ENCODE measurements at places on chromosomes 12 and 14.

DNA sequence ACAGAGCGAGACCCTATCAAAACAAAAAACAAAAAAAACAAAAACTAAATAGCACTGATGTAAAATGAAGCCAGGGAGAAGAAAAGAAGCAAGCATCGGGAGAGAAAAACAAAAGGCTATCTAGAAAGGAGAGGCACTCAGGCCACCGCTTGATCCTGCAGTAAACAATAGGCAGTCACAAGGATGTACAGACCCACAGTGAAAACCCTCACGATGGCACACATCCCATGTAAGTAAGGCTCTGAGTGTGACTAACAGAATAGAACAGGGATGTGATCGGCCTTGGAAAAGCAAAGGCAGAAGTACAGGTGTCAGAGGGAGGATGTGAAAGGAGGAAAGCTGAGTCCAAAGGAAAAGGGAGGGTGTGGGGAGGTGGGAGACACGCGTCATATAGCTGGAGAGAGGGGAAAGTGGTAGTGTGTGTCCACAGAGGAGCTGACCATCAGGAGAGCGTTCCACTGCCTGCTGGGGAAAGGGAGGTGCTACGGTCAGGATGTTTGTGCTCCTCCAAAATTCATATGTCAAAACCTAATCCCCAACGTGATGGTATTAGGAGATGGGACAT, 31.5 kb downstream of the CAMKK2 start:
- no peak for DNase-seq

- no peak for DNase-seq
These were observed 137.1 kb downstream of the MON2 start for GRCh38 chr12:62603811-62604098.

DNA sequence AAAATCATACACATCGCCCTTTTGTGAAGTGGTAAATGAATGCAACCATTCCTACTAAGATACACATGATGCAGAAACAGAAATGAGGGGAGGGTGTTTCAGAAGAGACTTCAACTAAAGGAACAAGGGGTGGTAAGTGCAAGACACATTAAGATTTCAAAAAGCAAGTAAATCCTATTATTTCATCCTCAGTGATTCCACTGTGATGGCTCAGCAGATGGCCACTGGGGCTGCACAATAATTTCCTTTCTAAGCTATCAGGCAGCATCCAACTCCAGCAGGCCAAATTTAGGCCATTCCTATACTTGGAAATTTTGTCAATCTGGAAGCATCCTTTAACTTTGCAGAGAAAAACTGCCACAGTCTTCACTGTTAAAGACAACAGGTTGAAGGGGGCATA, 272.4 kb downstream of the NELL2 start:
- DNase-seq, result no peak

- no peak for DNase-seq
These were observed 213.9 kb upstream of the FKBP4 start for GRCh38 chr12:2580821-2581220.

DNA sequence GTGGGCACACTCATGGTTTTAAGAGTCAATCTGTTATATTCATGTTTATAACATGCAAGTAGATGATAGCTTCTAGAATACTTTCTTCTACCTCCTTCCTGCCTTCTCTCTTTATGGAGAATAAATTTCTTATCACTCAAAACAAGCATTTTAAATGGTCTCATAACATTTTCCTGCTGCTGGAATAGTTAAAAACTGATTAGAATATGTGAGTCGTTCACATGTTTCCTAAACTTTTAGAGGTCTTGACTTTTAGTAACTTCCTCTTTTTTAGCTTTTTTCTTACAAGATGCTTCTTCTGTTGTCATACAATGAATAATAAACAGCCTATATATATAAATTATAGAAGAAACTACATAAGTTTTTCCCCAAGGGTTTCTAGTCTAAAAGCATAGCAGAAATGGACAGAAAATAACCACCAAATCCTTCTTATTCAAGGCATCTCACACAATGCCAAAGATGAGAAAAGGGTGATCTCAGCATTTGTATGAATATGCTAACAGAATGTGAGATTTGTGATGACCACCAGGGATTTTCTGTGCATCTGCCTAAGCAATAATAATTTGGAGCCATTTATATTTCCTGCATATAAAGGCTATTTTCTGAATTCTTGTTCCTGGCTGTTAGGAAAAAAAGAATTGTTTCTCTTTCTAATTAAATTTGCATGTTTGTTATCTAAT, 127.8 kb downstream of the DAAM1 start:
- no peak for DNase-seq

- DNase-seq, result no peak
These were observed 63.6 kb upstream of the PWP1 start for GRCh38 chr12:107622001-107622400.

DNA sequence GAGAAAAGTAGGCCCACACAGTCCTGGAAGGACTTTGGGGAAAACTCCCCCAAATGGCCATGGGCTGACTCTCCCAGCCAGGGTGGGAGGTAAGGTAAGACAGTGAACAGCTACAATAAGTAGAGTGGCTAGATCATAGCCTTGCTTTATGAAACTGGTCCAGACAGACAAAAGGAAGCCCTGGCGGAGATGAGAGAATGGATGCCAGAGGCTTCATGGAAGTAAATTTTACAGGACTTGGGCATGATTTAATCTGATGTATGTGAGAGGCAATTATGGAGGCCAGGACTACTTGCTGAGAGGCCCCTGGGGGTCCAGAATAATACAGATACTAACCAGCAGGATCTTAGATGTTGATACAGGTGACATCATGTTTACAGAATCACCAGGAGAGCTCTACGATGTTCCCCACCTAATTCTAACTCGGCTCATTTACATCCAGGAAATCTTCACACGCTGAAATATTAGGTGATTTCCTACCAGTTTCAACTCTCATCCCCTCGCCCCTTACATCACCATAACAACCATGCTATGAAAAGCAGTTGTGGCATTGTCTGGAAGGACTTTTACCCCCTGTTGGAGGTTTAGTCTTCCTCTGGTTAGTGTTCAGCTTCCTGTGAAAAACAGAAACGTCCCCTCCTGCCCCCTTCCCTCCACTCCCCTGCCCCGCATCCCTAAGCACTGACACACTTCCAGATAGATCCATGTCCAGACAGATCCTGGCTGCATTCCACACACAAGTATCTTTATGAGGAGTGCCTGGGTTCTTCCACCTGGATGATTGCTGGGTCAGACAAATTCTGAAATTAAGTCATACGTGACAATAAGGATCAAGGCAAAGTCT, 39.5 kb upstream of the NT5DC3 start:
- DNase-seq, result no peak

GRCh38 chr12:78087363-78087675, 256.6 kb downstream of the NAV3 start:
- no peak for DNase-seq

- no peak for DNase-seq
These were observed 26.7 kb upstream of the CRIP2 start for GRCh38 chr14:105447651-105448640.

DNA sequence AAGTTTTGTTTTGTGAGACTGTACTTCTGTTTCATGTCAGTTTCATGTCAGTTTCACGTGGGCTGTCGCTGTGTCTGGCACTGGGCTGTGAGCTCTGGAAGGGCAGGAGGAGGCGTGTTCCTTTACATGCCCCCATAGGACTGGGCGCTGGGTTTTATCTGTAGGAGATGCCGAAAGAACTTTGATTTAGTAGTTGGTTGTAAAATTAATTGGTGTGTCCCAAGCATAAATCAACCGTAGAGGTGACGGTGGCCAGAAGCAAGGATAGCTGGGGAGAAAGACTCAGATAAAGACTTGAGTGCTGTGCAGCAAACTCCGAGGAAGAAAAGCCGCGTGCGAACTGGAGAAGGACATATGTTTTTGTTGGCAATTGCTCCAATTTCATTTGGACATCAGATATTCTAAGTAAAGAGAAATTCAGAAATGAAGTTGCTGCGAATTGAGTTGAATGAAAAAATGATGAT, 182.5 kb downstream of the VRK1 start:
- DNase-seq, result no peak

DNA sequence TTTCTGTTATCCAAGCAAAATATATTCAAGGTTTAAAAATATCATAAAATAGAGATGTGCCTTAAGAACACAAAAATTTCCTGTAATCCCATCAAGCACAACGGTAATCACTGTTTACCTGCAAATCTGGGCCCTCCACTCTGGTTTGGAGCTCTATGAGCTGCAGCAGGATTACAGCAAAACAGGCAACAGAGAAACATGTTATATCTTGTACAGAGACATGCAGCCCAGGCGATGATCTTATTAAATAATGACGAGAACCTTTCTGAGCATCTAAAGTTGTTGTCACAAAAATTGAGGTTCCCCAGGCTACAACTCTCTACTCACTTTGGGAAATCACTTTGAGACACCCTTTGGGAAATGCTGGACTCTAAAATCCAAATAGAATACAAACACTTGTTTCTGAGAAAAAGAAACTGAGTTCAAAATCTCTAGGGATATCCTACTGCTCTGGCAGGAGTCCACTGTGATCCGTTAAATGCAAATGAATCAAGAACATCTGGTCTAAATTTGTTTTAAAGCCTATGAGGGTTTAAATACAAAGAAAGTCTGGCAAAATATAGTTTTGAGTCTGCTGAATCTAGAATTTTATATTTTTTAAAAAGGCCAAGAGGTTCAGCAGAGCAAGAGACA, 36.3 kb downstream of the STON2 start:
- DNase-seq, result no peak

DNA sequence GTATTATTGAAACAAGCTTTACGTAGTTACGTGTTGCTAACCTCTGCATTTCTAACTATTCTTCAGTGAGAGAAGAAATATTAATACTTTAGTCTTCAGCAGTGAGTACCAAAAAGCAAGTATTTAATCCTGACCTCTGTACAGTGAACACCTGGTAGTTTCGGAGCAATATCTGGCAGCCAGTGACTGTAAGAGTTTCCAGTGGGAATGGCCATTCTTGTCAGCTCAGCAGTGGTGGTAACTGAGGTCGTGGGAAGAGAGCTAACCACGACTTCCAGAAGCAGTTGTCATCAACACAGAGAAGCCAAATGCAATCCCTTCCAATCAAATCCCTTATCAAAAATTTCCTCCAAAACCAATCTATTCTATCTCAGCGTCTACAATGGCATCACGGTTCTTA, 1500.2 kb upstream of the FLRT2 start:
- DNase-seq, result no peak

- DNase-seq, result no peak
These were observed 37.7 kb downstream of the ADAM21 start for GRCh38 chr14:70489579-70490200.

DNA sequence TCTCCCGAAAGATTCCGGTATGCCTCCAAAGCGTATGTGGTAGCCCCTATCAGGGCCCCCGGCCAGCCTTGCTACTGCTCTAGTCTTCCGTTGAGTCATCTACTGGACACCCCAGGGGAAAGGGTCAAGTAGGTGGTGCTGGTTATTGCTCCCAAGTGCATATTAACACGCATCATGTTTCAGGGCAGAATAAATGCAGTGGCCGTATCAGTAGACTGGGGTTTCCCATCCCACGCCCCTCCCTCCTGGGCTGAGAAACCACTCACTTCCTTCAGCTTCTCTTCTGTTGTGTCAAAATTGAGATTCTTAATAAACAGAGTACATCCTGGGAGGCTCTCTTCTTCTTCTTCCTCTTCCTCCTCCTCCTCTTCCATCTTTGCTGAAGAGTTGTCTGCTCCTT, 39.3 kb downstream of the RBM19 start:
- DNase-seq, result no peak

- DNase-seq, result no peak
These were observed 29.1 kb downstream of the FSCB start for GRCh38 chr14:44477953-44478352.

GRCh38 chr12:22729431-22729956, 104.5 kb downstream of the ETNK1 start:
- no peak for DNase-seq

DNA sequence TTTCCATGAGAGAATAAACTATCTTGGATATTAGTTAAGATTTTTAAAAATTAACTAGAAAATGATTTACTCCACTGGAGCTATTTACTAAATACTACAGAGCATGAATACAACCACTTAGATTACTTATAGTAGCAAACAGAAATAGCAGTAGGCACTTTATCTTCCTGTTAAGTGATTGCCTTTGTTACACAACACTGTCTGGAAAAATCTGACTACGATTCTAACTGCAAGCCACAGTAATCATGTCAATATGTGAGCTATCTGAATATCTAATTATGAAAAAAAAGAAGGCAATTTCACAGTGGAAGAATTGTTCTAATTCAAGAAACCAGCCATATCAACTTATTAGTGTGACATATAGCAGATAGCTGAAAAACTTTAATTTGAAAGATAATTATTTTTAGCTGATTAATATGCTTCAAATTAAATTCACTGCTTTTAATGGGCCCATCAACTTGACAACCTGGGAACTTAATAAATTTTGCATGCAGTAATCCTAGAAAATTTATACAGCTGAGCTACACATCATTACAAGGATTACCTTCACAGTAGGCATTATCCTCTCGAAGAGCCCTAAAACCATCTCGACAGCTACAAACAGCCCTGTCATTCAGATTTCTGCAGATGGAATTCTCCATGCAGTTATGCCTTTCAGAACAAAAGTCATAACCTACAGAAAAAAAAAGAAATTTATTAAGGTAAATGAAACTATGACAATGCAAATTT, 172.8 kb downstream of the NELL2 start:
- no peak for DNase-seq

DNA sequence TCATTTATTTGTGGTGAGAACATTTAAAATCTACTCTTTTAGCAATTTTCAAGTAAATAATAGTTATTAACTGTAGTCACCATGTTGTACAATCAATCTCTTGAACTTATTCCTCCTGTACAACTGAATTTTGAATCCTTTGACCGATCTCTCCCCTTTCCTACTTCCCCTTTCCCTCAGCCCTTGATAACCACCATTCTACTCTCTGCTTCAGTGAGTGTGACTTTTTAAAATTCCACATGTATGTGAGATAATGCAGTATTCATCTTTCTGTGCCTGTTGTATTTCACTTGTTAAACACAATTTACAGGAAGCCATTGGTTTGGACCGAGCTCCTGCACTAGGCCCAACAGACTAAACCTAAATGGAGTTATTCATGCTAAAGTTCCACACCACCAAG, 458.9 kb upstream of the PDE3A start:
- no peak for DNase-seq

DNA sequence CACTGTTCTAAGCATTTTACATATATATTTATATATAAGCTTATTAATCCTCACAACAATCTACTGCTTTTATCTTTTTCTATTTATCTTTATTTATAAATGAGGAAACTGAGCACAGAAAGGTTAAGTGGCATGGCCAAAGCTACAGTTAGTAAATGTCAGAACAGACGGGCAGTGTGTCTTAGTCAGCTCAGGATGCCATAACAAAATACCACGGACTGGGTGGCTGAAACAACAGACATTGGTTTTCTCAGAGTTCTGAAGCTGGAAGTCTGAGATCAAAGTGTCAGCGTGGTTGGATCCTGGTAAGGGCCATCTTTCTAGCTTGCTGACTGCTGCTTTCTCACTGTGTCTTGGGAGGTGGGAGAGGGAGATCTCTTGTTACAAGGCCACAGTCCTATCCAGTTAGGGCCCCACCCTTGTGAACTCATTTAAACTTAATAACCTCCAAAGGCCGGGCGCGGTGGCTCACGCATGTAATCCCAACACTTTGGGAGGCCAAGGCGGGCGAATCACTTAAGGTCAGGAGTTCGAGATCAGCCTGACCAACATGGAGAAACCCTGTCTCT, 19.8 kb downstream of the RPGRIP1 start:
- DNase-seq, result no peak

Measured in GM19239 (cell line).